Activated T-cell treated with anti-CD3 and anti-CD28 coated beads for 24 hours (primary cell): ENCODE measurements at places on chromosomes 1 and 21.

GRCh38 chr1:243580072-243580471 lies 270.0 kb downstream of the AKT3 start:
- no peak for DNase-seq

DNA sequence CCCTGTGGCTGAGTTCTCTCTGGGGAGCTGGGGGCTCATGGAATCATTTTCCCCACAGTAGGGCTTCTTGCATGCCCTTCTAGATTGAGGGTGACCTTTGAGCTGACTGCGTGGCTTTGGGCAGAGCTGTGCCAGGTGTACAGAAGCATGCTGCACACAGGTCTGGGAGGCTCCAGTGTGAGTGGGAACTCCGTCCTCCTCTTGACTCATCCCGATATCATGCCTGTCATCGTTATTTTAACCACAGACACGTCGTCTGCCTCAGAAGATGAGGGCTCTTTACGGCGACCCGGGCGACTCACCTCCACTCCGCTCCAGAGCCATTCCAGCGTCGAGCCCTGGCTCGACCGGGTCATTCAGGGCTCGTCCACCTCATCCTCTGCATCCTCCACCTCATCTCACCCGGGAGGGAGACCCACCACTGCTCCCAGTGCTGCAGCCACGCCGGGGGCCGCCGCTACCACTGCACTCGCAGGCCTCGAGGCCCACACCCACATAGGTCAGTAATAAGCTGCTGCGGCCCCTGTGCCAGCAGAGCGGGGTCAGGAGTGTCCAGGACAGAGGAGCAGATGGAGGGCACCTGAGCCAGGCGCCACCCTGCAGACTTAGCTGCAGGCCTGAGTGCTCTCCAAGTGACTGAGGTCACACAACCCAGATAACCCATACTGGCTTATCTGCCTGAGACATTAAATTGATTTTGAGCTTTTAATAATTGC lies 39.8 kb downstream of the DIP2A start:
- no peak for DNase-seq

GRCh38 chr1:64744492-64745180 lies at the start of gene RAVER2:
RAVER2 (plus strand) TSS chr1:64745075; CDS start chr1:64745173, 98 bp downstream.
- peak; percentile 32 for DNase-seq

DNA sequence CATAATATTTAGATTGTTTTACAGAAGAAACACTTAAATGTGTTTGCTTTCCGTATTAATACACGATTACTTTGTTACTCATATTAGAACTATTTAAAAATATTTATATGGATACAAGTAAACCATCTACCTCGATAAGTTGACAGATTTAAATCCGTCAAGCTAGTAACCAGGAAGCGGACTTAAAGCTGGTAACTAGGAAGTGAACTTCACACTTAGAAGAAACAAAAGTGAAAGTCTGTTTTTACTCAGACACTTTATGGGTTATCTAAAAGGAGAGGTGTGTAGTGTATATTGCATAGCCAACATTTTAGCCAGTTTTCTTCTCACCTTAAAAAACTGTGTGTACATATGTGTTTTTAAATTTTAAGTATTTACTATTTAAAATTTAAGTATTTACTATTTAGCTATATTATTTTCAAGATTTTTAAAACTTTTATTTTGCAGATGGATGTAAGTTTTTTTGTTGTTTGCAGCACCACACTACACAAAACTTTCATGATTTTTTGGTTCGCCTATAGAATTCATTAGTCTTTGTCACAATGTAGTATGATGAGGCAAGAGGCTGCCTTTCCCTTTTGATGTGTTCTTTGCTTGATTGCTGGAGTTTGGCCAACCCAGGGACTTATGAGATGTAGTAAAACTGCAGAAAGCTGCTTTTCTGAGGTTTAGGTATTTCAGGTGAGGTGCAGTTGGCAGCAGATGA lies 2.7 kb downstream of the USP25 start:
- no peak for DNase-seq

DNA sequence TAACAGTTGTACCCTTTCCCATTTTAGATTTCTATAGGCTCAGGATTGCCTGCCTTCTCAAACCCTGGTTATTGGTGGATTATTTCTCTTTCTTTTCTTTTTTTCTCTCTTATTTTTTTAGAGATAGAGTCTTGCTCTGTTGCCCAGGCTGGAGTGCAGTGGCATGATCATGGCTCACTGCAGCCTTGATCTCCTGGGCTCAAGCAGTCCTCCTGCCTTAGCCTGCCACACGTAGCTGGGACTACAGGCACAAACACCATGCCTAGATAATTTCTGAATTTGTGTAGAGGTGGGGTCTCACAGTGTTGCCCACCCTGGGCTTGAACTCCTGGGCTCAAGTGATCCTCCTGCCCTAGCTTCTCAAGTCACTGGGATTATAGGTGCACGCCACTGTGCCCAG lies 58.8 kb downstream of the UCK2 start:
- DNase-seq = no peak

GRCh38 chr1:91201176-91201575 lies 179.3 kb upstream of the ZNF644 start:
- DNase-seq = no peak

DNA sequence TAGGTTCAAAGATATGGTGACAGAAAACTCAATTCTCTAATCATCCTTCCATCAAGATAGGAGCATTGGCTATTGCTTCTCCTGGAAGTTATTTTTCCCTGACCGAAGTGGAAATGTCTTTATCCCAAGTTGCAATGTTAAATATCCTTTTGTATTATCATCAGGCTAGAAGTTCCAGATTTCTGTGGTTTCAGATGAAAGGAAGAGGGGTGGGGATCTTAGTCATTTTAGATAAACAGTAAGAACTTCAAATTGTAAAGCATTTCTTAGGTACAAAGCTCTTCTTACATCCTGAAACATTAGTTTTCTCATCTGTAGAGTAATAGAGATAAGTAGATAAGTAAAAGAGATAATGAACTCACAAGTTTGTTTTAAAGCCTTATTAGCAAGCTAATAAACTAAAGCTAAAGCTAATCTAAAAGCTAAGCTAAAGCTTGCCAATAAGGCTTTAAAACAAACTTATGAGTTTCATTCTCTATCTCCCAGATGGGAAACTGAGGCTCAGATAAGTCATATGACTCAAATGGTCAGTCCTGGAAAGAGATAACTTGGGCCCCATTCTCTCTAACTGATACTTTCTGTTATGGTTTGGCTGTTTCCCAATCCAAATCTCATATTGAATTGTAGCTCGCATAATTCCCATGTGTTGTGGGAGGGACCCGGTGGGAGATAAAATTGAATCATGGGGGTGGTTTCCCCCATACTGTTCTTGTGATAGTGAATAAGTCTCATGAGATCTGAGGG lies 99.2 kb upstream of the KCNK2 start:
- no peak for DNase-seq

DNA sequence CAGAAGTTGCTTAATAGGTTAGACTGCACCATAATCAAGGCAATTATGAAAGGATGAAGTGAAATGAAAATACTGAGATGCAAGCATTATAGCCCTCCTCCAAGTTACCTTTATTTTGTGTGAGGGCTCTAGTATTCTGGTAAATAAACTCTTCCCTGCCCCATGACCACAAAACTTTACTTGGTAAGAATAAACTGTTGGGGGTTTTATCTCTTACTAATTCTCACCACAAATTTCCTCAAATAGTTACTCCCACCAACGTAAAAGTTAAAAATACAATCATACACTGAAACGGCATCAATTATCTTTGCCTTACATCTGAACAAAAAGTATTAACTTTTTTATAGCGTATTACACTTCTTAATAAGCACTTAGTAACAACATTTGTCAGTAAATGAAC lies 29.5 kb downstream of the C21orf91 start:
- DNase-seq = no peak

DNA sequence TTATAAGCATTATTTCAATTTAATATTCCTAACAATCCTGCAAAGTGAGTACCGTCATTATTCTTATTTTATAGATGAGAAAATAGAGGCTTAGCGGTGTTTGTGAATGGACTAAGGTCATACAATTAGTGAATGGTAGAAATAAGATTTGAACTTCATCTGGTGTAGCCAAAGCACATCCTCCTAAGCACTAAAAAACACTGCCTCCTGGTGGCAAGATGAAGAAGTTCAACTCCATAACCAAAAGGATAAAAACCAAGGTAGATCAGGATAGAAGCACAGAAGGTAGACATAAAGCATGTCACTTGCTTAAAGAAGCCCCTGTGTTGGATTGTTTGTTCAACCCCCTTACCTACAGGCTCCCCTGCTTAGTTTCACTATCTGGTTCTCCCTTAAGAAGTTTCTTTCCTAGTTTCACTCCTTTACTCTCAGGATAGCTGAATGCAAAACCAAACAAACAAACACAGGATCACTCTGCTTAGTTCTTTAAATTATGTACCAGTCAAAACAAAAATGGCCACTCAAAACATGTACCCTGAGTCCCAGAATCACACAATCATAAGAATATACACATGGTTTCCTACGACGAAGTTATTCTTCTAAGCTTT lies 12.7 kb upstream of the AIM2 start:
- no peak for DNase-seq

- DNase-seq = no peak
Observed at GRCh38 chr1:185674201-185674600, 60.0 kb upstream of the HMCN1 start.

DNA sequence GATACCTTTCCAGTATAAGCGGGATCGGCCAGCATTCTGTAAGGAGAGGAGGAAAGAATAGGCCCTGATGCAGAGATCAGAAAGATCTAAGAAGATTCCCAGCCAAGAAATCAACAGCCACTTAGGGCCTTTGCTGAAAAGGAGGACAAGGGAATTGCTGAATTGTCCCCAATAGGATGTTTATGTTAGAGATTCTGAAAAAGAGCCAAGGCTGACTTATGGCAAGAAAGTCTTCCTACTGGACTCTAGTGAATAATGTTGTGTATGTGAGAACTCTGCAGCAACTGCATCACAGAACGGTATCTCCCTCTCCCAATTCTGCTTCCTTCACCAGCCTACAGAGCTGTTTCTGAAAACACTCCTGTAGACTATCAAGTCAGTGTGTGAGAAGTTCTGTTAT lies 298.0 kb upstream of the CXADR start:
- no peak for DNase-seq

GRCh38 chr1:247840818-247841217 lies 878 bp downstream of the OR11L1 start:
- DNase-seq = no peak

DNA sequence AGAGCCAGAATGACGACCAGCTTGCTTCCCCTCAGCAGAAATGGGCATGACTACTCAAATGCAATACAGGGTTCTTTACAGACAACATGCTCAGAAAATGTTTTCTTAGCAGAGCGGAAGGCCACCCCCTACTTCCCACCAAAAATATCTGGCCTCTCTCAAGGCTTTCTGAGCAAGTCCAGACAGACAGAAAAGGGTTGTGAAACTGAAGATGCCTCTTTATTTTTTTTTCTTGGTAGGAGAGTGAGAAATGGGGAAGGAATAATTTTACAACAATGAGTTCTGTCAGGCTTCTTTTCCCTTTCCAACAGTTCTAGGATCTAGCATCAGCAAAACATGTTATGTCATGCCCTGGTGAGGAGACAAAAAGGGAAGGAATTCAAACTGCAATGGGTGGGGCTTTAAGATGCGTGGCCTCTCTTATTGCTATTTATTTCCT lies 172.0 kb upstream of the CAMK1G start:
- DNase-seq = no peak

GRCh38 chr1:89627596-89627962 lies 5.3 kb upstream of the LRRC8C start:
- no peak for DNase-seq

- DNase-seq = no peak
Observed at GRCh38 chr1:26570287-26570686, 40.7 kb downstream of the RPS6KA1 start.

DNA sequence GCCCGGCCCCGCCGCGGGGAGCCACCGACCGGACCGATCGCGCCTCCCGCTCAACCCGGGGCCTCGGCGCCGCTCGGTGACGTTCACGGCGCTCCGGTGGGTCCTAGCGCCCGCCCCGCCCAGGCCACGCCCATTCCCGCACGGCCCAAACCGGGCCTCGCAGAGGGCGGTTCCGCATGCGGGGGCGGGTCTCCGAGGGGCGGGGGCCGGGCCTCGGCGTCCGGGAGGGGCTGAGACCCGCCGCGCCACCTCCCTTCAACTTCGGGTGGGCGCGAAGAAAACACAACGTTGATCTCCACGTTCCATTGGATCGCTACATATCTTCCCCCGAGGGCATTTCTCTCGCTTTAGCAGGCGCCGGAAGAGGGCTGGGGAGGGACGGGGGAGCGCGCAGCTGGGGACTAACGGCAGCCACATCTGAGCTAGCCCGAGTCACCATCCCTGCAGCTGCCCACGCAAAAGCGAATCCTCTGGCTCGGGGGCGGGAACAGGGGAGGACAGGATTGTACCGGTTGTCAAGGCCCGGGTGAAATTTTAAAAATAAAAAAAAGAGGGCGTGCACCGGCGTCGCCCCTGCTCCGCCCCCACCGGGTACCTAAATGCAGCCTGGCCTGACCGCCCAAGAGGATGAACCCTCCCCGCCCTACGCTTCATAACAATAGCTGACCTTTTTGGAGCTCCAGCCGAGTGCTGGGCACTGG lies at the start of gene MAD2L2:
MAD2L2 (minus strand) TSS at position 78 of the 701 bp plus-strand sequence. CDS start 547 bp downstream, outside the sequence.
- peak; percentile 83 for DNase-seq

DNA sequence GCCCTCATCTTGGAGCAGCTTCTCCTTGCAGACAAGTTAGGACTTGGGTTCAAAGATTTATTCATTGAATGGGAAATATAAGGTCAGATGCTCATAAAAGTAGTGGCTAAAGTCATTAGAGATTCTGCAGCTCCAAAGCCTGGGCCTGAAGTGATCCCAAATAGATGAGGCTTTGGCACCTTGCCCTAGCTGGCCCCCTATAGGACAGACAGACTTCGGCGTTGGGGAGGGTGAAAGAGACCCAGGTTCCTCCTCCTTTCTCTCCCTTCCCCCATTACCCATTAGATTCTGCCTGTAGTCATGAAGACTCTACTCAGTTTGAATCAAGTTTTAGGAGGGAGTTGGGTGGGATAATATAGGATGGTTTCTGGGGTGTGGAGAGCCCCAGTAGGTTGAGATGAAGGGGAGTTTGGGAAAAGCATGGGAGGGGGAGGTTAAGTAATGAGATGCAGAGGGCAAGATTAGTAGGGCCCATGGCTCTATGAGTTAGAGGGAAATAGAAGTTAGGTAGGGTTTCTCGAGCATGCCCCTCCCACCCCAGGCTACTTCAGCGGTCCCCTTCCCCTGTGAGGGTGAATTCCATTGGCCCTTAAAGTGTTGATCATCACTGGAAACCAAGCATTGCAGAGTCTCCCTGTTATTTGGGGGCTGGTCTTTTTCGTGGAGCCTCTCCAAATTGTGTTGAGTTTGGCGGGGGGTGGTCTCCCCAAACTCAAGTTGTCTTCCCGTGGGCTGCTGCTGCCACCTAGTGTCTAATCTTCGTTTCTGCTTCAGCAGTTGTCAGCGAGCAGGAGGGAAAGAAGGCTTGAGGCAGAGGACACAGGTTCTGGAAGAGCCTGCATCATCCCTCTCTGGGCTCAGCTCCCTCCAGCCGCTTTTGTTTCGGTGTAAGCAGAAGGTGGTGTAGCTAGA lies 2.1 kb upstream of the AHDC1 start:
- DNase-seq = peak; percentile 43

DNA sequence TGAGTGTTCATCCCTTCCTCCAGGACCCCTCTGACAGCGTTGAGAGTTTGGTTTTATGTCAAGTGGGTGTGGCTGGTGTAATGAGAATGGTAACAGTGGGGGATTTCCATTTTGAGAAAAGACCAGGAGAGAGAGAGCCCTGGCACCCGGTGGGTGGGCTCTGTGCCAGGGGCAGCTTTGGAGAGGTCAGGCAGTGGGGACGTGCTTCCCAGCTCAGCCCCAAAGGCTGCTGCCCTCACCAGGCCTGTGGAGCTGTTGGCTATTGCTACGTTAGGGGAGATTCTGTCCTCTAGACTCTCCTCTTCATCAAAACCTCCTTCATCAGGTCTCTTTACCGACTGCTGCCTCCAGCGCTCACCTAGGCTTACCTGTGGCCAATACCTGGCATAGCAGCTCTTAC lies 176.3 kb downstream of the PTPRU start:
- DNase-seq = no peak

- DNase-seq = no peak
Observed at GRCh38 chr1:85935234-85935633, 221.3 kb downstream of the COL24A1 start.
